ENCODE measurements at places on chromosomes 4 and X.

DNA sequence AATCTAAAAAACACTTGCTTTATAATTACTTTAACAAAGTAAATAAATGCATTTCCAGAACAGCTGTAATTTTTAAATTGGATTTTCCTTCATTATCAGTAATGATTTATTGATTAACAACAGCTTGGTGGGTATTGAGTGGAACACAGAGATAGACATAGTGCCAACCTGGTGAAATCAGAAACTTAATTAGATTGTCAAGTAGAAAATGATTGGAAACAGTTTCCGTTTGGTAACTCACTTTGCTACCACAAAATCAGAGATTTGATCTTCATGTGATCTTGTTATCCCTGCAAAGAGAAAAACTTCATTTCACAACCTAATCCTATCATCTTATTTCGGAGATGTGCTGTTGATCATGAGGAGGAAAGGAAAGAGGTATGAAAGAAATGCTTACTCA, 70.8 kb downstream of the CAPN6 start:
- DNase-seq = no peak

- no peak for DNase-seq
These were observed 89.8 kb downstream of the EMCN start for GRCh38 chr4:100428051-100428450.

DNA sequence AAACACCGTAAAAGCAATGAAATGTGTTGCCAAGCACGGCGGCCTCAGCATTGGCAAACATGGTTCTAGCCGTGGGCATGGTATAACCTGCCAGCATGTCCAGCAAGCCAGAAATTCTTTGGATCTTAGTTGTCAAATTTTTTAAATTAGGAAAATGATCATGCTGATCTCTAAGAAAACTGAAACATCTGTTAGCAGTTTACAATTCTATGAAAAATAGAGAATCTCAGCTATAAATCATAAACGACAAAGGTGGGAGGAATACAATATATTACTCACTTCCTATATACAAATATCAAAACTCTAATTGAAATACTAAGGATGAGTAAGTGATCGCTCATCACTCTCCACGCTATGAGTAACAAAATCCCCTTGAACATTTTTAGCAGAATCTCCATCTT, 130.3 kb downstream of the ADGRA3 start:
- no peak for DNase-seq

- DNase-seq = no peak
These were observed 20.3 kb downstream of the UBA6 start for GRCh38 chr4:67680581-67681222.

DNA sequence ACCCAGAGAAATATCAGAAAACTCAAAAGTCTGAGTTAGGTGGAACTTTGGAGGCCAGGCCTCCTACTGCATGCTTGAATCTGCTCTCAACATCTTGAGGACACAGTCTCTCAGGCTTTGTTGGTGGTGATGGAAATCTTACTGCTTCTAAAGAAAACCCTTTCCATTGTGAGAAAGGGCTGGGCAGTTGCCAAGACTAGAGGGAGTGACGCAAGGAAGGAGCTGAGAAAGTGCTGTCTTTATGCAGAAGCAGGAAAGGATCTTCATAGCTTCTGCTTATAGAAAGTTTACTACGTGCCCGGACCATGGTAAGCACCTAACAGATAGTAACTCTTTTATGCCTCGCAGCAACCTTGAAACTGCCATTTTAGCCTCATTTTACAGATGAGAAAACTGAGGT, 2.4 kb upstream of the CRMP1 start:
- DNase-seq = no peak

DNA sequence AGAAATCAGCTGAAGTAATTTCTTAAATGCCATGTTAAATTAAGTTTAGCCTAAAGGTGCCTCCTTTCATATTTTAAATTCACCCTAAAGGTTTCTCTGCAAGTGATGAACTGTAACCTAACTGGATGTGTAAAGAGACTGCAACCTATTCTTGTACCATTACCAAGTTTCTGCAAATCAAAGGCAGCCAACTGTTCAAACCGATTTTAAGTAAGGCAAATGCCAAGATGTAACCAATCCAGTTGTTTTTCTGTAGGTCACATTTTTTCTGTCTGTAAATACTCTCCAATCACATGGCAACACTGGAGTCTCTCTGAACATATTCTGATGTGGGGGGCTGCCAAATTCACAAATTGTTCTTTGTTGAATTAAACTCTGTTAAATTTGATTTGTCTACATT, 42.4 kb upstream of the FGF2 start:
- no peak for DNase-seq

GRCh38 chr4:187276736-187277408, 553.2 kb upstream of the FAT1 start:
- no peak for DNase-seq
